G401 (cell line): ENCODE measurements at places on chromosomes 1 and 21. TPM values are rescaled to one million over a fixed set of nuclear protein-coding genes. Genes with fewer than 3 reads are reported as not detected.

S100A1 gene
- 132 and 195 TPM in 2 replicates for total RNA-seq

LEFTY2 gene
- total RNA-seq, result not detected in 2 replicates

NEXN gene
- total RNA-seq, result 2.5 and 3.3 TPM in 2 replicates

ACKR1 gene
- total RNA-seq, result not detected in 2 replicates

EPHA2 gene
- total RNA-seq, result 33.5 and 45.6 TPM in 2 replicates

S100A7 gene
- not detected in 2 replicates for total RNA-seq

C1orf198 gene
- 22.6 and 35.6 TPM in 2 replicates for total RNA-seq

SPTA1 gene
- total RNA-seq, result not detected in 2 replicates

TMEM200B gene
- 18.4 and 21.2 TPM in 2 replicates for total RNA-seq

WLS gene
- 280 and 326 TPM in 2 replicates for total RNA-seq

CFHR3 gene
- total RNA-seq, result not detected in 2 replicates

PLCH2 gene
- 0.06 and 0.20 TPM in 2 replicates for total RNA-seq

PRELP gene
- total RNA-seq, result not detected in 2 replicates

FAM131C gene
- 0.88 and 1.3 TPM in 2 replicates for total RNA-seq

GNG4 gene
- total RNA-seq, result 3.4 and 7.5 TPM in 2 replicates

NOS1AP gene
- 0.06 and 0.20 TPM in 2 replicates for total RNA-seq

LCE1C gene
- not detected in 2 replicates for total RNA-seq
